Ascending aorta (tissue), 2 donors: ENCODE measurements at places on chromosomes 1 and 21.

- DNase-seq: no peak
These were observed 560.1 kb downstream of the OMA1 start for GRCh38 chr1:57986432-57986831.

- DNase-seq: no peak
These were observed 227.5 kb upstream of the LYPLAL1 start for GRCh38 chr1:218946147-218946546.

DNA sequence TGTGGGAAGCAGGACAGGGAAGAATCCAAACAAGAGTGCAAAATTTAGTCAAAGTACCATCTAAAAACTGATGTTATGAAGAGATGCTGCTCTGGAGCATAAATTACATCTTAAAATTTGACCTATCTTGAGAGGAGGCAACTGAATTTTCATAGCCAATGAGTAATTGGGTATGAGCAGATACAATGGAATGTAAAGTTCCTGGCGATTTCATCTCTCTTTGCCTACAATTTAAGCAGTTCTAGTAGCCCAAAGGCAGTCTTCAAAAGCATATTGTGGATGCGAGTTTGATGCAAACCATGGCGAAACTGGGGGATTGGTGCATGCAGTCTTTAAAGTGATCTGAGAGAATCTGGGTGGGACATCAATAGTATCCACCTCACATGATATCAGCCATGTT lies 1265.9 kb downstream of the BRINP3 start:
- no peak for DNase-seq

- no peak for DNase-seq
These were observed 59.2 kb downstream of the MATN1 start for GRCh38 chr1:30664103-30664755.

DNA sequence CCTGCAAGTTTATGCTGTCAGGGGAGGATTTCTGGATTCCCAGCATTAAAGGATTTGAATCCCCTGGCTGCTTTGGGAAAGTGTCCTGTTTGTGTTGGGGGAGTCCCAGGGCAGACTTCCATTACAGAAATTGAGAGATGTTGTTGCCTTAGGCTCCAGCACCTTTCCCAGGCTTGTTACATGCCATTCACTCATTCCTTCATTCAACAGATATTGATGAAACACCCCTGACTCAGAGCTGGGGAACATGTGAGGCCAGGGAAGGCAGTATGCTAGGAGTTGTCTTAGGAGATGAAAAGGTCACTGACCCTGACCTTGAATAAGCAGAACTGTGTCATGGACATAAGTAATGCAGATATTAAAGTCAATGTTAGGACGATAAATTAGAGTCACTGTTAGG lies 161.7 kb downstream of the NTMT2 start:
- no peak for DNase-seq

DNA sequence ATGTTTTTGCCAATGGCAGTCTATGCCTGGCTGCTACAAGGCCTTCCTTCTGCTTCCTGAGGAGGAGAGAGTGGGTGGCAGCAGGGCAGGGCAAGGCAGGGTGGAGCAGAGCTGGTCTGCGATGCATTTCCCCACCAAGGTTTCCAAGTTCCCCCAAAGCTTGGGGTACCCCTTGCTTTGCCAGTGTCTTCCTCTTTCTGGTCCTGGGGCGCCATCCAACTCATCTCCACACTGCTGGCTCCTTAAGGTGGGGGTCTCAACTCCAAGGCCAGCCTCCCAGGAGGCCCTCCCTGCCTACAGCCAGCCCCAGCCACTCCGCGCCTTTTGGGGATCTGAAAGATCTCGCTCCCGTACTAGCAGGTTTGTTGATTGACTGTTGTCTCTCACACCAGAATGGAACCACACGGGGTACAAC lies 3.9 kb upstream of the SKI start:
- DNase-seq: no peak

DNA sequence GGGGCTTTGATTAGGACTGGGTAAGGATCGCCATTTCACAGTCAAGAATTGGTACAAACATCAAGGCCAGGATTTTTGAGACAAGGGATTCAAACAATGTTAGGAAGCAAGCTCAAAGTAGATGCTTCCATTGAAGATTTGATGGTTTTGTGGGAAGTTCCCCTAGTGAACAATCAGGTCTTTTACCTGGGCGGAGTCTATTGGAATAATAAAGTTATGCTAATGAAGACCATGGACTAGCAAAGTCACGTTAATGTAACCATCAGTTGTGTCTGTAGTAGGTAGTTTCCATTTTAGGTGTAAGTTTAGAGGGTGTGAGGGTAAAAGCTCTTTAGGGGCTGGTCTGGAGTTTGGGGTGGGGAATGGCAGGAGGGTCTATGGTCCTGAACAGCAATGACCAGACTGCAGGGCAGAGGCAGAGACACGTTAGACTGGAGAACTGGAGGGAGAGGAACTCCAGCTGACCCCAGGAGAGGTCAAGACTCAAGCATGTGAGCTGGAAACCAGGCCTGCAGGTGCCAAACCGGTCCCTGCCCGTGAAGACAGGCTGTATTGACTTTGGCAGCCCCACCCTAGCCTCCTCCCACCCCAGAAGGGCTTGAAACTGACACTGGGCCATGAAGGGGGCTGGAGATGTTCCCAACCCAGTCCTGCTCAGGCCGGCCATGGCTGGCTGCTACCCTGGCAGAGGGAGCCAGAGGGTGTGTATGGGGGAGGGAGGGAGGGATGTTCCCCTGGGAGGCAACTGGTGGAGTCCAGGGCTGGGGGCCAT lies 36.0 kb upstream of the GPR37L1 start:
- no peak for DNase-seq

DNA sequence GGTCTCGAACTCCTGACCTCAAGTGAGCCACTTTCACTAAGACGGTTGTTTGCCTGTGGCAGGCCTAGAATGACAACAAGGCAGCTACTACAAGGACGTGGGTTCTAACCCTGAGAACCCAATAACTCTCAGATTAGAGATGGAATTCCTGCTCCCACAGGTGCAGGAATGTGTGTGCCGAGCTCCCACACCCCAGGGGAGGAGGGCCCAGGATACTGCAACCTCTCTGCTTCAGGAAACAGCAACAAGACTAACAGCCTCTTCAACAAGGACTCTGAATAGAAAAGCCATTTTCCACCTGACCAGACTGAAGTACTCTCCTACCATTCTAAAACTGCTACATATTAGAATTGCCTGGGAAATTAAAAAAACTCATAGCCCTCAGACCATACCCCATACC lies 4.9 kb downstream of the LSM10 start:
- DNase-seq: no peak

DNA sequence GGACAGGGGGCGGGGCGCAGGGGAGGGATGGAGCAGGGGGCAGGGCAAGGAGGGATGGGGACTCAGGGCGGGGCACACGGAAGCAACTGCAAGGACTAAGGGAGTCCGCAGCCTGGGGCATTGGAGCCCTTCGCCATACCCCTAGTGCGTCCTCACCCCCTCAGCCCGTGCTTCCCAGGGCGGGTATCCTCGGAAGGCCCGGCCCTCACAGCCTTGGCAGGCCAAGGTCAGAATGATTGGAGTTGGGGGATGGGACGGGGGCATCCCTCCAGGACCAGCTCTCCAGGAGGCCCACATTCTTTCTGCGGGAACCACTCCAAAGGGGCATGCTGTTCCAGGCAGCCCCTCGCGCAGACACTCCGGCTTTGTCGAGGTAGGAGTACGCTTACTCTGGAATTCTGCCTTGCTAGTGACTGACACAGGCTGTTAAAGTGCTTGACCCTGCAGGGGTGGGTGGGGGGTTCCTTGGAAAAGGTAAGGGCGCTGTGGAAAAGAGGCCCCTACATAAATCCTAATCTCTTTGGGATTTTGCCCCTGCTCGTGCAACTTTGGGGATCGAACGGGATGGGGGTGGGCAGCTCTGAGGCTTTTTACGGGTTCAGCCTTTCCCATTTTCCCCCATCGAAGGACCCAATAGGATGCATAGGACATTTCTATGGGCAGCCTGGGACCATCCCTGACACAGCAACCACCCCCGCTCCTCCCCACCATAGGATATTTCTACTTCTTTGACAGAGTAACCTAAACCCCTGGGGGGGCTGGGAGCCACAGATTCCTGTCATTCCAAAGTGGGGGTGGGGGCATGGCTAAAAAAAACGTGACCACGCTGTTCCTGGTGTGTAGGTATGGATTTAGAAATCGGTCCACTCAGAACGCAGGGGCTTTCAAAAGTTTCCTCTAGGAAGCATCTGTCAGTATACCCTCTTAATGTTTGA lies 738 bp upstream of the TRIM11 start:
- no peak for DNase-seq

- no peak for DNase-seq
These were observed 15.2 kb downstream of the NR5A2 start for GRCh38 chr1:200042552-200043335.

GRCh38 chr1:87093286-87093685 lies 178.9 kb downstream of the HS2ST1 start:
- DNase-seq: no peak

DNA sequence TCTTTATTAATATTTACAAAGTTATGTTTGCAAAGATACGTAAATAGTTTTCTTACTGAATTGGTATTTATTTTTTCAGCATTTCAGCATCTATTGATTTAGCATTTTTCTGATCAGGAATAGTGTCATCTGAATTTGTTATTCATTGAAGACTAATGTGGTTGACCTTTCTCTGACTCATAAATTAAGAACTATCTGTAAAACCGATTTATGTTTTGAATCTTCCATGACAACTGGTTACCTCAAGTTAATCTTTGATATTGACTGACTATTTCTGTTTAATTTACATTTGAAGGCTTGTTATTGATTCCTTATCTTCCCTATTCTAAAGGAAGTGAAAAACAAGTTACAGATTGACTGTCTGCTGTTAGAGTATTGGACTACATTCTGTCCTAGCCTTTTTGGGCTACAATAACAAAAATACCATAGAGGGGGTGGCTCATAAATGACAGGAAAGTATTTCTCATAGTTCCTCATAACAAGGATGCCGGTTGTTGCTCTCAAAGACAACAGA lies 1131.4 kb downstream of the PLA2G4A start:
- no peak for DNase-seq

DNA sequence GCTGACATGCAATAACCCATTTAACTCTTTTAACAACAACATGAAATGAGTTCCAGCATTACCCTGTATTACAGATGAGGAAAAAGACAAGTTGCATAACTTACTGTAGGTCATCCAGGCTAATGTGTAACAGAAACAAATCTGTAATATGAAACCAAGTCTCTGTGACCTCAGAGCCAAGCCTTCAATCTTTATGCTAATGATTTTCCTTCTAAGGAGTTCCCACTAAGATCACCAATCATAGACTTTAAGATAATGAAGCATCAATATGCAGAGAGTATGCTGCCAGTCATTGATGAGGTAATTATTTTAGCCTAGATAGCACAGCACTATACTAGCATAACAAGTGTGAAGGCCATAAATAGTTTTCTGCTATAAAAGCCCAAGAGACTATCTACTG lies 35.6 kb upstream of the RNPC3 start:
- DNase-seq: no peak

DNA sequence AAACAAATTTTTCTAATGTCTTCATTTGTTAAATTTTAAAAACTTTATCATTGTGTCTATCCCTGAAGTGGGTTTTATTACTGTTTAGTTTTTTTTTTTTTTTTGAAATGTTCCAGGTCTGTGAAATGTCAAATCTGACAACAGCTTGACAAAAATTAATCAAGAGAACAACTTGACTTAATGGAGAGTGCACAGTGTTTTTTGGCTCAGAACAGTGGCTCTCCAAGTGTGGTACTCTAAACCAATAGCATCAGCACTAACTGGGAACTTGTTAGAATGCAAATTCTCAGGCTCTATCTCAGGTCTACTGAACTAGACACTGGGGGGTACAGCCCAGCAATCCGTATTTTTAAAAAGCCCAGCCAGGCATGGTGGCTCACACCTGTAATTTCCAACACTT lies 49.2 kb downstream of the ATP1B1 start:
- no peak for DNase-seq

DNA sequence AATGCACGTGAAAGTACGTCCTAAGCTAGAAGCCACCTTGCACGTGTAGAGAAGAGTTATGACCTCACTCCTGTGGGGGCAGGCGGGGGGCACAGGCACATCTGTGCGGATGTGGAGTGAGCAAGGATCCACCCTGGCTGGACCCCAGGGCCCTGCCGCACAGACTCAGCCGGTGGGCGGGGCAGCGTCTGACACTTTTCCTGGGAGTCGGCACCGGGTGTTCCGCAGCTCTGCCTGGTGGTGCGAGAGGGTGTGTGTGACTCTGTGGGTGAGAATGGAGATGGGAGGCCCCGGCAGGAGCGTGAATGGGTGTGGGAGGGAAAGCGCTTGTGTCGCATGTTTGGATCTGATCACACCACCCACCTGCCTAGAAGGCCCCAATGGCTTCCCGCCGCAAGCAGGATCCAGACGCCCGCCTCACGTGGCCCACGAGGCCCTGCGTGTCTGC lies 29.5 kb downstream of the RAP1GAP start:
- DNase-seq: no peak

GRCh38 chr21:35032474-35033263 lies 16.4 kb downstream of the RUNX1 start:
- no peak for DNase-seq

DNA sequence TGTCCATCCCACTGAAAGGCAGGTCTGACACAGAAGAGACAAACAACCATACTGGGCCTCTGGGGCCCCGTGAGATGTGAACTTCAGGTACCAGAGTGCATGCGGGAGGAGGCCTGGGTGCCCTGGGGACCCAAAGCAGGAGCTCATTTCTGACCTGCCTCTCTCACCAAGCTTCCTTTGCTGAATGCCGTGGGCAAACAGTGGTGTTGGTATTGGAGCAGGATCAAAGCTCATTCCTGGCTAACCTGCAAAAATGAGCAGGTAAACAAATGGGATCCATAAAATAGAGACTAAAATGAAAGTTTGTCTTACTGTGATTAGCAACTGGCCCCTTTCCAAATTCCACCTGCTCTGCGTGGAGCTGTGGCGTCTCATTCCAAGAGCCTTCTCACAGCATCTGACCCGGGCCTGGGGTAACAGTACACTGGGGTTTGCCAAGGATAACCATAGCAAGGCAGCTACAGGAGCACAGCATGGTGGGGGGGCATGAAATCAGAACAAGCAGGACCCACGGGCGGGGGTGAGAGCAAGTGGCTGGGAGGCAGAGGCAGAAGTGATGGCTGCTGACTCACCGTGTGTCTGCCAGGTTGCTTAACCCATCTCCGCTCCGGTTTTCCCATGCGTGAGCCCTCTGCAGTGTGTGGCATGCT lies 103.6 kb downstream of the KIF26B start:
- no peak for DNase-seq

DNA sequence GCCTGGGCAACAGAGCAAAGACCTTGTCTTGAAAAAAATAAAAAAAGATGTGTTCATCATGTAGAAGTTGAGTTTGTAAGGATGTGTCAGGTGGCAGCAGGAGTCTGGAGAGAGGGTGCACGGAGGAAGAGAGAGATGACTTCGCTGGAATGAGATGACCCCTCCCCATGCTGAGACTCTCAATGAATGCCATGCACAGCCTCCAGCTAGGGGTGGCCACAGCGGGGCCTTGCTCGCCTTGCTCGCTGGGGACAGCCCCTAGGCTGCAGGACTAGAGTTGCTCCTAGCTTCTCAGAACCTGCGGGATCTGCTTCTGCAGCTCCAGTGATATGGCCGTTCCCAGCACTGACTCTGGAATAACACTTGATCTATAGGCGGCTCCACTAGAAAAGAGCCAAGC lies 6.6 kb upstream of the C2CD2 start:
- no peak for DNase-seq

GRCh38 chr1:59052166-59052590 lies 244.7 kb upstream of the FGGY start:
- DNase-seq: no peak

GRCh38 chr1:49048188-49048587 lies 271.5 kb upstream of the BEND5 start:
- DNase-seq: no peak
